ENCODE measurements at places on chromosomes 7 and 10.

GRCh38 chr10:116587878-116588591 is 2.7 kb upstream of the PNLIPRP1 start:
- DNase-seq: no peak

DNA sequence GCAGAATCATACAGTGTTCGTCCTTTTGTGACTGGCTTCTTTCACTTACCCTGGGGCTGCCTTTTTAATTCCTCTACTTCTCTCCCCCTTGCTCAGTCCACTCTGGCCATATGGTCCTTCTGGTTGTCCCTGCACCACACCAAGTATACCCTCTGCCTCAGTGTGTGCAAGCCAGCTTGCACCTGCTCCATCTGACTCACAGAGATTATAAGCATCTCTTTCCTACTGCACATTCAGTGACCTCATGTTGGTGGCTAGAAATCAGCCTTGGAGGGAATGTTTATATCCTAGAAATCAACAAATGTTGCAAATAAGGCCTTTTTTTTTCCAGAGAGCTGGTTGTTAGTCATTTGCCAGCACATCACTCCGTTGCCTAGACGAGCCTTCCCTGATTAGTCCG is 67.5 kb upstream of the C10orf90 start:
- DNase-seq: no peak

DNA sequence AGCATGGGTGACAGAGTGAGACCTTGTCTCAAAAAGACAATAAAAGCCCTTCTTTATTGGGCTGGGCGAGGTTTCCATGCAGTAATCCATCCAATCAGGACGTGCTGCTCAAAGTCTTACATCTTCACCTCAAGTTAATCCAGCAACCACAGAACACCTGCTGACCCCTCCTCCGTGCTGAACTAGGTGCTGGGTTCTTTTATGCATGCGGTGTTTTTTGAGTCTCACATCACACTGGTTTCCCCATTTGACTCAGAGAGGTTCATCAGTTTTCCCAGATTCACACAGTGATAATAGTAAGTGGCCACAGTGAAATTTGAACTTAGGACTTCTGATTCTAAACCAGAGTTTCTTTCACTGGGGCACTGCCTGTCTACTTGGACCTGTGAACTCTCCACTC is 58.3 kb upstream of the GTF2I start:
- no peak for DNase-seq

GRCh38 chr10:132234860-132235259 is 48.1 kb downstream of the DPYSL4 start:
- DNase-seq: no peak

- DNase-seq: no peak
Observed at GRCh38 chr7:24754906-24755506, 2.3 kb downstream of the GSDME start.

Data from Calu3 (cell line).